ENCODE measurements at places on chromosomes 12 and 14.

- no peak for ATAC-seq
Observed at GRCh38 chr12:84435682-84436081, 476.9 kb downstream of the SLC6A15 start.

DNA sequence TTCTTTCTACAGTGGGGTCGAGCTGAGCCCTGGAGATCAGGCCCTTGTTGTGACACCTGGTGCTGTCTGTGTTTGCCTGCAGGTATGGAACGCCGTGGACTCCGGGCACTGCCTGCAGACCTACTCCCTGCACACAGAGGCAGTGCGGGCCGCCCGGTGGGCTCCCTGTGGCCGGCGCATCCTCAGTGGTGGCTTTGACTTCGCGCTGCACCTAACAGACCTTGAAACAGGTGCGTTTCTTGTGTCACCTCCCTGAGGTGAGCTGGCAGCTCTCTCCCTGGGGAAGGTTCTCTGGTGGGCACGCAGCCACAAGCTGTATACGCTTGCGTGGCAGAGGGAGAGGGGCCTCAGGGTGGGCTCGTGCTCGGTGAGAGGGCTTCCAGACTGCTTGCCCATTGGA lies 119.3 kb downstream of the BEGAIN start:
- ATAC-seq: no peak

DNA sequence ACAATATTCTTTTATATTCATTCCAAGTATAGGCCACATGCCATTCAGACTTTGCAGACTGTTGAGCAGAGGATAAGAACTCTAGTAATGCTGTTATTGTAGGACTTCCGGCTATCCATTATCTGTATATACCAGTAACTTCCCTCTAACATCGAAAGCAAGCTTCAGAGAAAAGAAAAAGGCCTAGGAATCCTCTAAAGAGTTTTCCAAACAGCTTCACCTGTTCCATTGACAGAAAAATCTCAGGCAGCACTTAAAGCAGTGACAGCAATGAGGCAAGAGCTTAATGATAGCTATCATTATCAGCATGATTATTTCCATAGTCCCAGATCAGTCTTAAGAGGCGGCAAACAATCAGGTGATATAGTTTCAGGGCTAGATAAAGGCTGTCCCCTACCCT lies 1.8 kb downstream of the CPNE8 start:
- ATAC-seq: no peak

DNA sequence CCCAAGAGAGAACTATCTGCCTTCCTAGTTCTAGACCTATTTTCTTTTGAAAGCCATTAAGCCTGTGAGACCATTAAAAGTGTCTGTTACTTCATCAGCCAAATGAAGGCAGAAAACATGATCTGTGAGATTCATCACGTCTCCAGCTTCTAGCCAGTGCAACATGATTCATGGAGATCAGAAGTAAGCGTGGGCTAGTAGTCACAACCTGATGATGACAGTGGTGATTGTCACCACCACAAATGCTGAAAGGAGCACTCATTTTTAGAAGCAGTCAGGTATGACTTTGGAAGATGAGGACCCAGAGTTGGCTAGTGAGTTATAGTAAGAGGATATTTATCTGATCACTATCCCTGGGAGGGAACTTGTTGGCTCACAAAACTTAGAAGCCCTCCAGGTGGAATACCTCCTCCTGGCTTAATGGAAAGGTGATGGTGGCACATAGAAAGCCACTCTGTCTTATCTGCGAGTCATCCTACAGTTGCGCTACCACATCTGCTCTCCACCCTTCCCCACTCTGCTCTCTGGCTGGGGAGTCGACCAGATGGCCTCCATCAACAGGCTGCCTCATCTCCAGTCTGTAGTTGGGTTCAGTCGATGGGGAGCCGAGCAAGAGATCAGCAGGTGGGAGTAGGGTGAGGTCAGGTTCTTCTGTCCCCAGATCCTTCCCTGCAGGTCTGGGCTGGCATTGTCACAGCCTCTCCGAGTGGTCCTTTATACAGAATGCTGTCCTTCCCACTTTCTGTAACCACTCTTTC lies 317.6 kb upstream of the FKBP4 start:
- ATAC-seq: peak; percentile 94

GRCh38 chr14:61696753-61697318 lies 1.5 kb downstream of the HIF1A start:
- no peak for ATAC-seq

GRCh38 chr12:10392394-10392930 lies 2.6 kb upstream of the KLRK1 start:
- no peak for ATAC-seq

DNA sequence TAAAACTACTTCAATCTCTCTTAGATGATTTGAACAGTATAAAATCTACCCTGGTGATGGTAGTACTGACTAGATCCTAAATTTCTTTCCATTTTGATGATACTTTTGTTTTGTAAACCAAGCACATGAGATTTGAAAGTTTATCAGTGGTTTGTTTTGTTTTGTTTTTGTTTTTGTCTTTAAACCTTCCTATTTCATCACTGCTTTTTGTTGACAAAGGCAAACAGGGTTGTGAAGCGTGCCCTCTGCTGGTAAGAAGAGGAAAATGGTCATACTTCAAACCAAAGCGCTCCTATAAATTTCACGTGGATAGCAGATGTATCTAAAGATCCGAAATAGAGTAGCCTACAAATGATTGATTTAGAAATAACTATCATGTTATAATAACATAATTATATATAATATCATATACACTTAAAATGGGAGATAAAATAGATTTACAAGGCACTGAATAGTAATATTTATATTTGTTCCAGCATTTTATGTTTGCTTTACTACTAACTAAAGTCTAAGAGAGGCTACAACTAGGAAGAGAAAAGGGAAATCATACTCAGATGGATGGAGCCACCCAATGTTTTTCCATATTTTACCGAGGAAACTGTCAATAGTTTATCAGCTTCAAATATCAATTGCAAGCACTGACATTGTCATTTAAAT lies 254.0 kb upstream of the USP15 start:
- ATAC-seq: no peak

DNA sequence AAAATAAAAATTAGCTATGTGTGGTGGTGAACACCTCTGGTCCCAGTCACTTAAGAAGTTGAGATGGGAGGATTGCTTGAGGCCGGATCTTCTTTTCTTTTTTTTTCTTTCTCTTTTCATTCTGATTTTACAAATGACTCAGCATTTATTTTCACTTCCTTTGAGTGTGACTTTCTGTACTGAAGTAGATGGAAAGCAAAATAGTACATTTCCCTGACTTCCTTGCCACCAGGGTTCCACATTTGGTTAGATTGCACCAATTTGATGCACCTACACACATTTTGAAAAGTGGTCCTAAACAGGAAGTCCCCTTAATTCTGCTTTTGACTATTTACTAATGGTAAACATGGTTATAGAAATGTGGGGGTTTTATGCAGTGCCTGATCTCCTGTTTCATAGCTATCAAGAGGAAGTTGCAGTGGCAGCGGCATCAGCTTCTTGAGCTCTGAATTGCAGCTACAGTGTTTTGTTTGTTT lies 13.0 kb upstream of the LEMD3 start:
- peak; percentile 85 for ATAC-seq

Measured in activated T-helper 17 cell treated with anti-CD3 and anti-CD28 coated beads, Interleukin-2, amount 50 U/mL, for 72 hours (primary cell).